SW 1271 (cell line): ENCODE measurements at places on chromosomes 5 and 9.

- no peak for DNase-seq
Observed at GRCh38 chr9:16252616-16253015, 617.9 kb downstream of the BNC2 start.

DNA sequence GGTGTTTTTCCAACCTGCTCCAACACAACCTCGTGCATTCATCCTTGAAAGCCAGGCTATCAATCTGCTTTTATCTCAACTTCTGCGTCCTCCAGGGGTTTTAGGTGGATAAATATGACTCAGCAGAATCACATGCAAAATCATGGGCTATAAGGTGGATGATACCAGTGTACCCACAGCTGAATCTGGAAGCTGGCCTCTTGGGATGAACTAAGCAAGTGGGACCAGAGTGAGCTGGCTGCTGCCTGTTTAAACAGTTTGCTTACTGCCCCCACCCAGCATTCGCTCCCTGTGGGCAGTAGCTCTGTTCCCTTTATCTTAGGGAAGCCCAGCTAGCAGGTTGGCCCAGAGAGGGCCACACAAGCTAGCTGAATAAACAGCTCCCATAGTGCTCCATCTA, 194.0 kb downstream of the CRB2 start:
- no peak for DNase-seq

GRCh38 chr5:172150514-172151425, 37.3 kb downstream of the STK10 start:
- DNase-seq = no peak

DNA sequence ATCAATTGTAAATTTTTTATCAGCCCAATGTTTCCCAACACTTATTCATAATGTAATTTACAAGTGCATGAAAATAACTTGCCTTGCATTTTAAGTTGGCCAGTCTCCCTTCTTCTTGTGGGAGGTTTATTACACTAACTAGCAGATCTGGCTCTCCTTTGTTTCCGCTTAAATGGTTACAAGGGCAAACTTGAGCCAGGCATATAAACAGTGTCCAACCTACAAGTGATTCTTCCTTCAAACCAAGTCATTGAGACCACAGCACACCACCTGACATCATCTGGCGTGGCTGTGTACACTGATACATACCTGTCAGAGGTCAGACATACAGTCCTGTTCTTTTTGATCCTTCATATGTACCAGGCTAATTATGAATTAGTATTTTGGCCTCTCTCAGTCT, 80.1 kb downstream of the ALDH1A1 start:
- DNase-seq = no peak

DNA sequence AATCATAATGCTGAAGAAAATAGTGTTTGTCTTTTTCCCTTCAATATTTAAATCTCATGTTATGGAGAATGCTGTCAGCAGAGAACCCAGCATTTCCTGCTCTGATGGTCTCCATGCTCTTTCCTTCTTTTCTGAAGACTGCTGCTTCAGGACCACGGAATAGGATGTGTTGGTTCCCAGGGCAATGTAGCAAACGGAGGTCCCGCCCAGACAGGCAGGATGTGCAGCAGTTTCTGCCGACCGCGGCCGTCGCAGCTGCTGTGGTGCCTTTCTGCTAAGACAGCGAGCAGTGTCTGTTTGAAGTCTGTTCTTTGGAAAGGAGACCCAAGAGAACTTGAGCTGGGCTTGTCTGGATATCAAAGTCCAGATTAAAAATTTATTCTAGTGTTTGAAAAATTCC, 654.3 kb downstream of the CCDC171 start:
- no peak for DNase-seq

- DNase-seq = no peak
Observed at GRCh38 chr9:13845460-13845859, 468.5 kb downstream of the NFIB start.

GRCh38 chr9:75239176-75239575, 150.9 kb downstream of the OSTF1 start:
- DNase-seq = no peak

DNA sequence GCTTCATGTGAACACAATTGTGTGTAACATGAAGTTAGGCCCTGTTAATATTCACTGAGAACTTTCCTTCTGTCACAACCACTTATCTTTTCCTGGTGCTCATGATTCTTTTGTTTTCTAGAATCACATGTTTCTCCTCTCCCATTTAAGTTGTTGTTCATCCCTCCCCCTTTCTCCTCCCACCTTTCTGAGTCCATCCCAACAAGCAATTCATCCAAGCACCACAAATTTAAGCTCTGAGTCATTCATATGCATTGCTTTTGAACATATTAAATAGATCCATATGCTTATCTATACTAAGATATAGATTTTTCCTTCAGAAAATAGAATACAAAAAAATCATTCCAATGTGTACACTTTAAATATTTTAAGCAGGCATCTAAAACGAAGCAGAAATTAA, 75.2 kb upstream of the NFIB start:
- DNase-seq = no peak

DNA sequence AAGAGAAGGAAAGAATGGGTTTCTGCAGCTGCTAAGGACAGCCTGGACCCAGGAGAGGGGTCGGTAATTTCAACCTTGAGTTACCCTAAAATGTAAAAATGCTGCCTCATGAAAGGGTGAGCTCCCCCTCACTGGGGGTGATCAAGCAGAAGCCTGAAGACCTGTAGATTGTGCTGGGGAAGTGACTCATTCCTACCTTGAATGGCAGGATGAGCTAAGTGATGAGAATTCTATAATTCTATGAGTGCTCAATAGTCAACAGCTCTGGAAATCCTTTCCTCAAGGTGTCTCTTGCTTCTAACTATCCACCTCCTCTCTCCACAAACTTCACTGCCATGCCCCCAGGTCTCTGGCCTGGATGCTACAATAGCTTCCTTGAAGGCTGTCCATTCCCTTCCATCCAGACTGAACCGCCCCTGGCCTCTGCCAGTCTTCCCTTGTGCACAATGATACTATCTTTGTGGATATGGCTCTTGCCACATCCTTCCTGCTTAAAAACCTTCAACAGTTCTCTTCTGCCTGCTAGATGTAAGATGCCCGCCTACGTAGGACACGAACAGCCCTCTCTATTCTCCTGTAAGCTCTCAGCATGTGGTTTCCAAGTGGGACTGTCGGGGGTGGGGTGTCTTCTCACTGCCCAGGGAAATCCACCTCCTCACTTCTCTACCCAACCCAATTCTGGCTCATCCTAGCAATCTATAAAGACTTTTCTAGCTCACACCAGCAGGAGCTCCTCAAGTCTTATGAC, 50.6 kb downstream of the PTPN3 start:
- no peak for DNase-seq

DNA sequence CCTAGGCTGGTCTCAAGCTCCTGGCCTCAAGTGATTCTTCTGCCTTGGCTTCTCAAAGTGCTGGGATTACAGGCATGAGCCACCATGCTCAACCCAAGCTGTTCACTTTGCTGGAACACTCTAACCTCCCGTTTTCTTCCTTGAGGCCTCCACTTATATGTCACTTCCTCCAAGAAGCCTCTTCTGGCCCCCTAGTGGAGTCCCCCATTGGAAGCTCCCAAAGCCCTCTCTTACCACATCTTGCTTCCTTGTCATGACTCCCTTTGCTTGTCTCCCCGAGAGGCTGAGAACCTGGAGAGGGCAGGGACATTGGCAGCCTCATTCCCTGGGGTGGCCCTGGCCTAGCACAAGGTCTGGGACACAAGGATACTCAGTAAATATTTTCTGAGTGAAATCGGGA, 80.8 kb downstream of the PDE6A start:
- DNase-seq = no peak

DNA sequence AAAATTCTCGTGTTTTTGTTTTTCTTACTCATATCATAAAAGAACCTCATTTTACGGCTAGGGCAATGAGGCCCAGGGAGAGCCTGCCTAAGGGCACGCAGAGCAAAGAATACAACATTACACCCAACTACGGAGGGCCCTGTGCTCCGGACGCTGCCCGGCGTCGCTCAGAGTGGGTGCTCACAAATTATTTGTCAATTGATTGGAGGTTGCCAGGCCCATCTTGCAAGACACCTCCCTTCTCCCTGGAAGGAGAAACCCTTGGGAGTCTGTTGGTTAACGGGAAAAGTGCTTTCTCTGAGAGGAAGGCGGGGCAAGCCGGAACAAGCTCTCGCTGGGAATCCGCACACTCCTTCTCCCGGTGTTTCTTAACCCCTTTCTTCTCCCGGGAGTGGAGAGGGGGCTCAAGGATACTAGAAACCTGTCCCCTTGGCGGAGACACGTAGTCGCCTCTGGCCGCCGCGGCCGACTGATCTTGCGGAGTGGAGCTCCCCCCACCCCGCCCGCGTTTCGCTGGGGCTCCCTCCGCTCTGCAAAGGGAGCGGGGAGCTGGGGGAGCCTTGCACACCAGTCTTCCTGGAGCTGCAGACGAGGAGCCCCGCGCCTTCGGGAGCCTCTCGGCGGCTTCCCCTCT, 599.3 kb upstream of the SGCD start:
- DNase-seq = no peak

GRCh38 chr9:120856700-120857099, 14.0 kb upstream of the PSMD5 start:
- DNase-seq = no peak

DNA sequence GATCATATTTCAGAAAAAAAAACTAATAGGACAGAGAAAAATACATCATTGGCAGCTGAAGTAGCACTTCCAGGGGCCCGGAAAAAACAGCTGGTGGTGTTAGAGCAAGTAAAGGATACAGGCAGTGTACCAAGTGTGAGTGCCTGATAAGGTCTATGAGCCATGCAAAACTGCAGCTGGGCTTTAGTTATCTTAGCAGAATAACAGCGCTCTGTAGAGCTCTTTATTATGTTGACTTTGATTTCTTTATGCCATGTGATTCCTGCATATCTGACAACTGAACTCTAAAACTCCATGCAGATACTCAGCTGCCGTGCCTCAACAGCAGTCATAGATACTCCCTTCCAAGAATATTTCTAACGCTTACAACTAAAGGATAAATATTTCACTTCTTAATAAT, 119.5 kb downstream of the CAAP1 start:
- DNase-seq = no peak

- DNase-seq = no peak
Observed at GRCh38 chr5:159050316-159051143, 49.2 kb downstream of the EBF1 start.

- no peak for DNase-seq
Observed at GRCh38 chr5:81334304-81335061, 33.1 kb downstream of the ZCCHC9 start.

DNA sequence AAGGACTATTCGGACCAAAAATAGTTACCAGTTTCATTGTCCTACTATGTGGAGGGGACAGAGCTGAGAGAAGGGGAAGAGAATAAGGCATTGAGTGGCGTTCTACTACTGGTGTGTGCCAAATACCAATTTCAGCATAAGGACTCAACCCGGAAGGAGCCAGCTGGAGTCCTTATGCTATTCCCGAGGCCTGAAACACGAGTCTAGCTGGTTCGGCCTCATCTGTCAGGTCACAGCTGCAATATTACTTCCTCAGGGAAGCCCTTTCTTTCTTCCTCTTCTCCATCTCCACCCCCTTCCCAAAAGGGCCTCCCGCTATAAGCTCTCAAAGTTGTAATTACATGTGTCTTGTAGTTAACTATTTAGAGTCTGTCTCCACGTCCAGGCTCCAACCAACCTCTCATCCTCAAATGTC, 20.5 kb upstream of the FER start:
- DNase-seq = no peak

DNA sequence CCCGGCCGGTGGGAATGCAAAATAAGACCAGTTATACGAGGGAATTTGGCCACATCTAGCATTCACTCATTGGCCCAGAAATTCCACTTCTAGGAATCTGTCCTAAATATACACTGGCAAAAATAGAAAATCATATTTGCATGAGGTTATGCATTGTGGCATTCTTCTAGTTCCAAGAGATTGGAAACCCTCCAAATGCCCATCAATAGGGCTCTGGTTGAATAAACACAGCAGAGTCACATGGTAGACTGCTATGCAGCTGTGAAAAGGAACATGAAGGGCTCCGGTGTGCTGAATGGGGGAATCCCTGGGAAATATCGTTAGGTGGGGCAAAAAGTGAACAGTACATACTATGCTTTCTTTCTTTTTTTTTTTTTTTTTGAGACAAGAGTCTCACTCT, 36.8 kb downstream of the PTGES start:
- no peak for DNase-seq

GRCh38 chr5:154831451-154831850, 19.0 kb downstream of the FAXDC2 start:
- DNase-seq = no peak

GRCh38 chr5:91214571-91214970, 168.5 kb downstream of the ARRDC3 start:
- no peak for DNase-seq

DNA sequence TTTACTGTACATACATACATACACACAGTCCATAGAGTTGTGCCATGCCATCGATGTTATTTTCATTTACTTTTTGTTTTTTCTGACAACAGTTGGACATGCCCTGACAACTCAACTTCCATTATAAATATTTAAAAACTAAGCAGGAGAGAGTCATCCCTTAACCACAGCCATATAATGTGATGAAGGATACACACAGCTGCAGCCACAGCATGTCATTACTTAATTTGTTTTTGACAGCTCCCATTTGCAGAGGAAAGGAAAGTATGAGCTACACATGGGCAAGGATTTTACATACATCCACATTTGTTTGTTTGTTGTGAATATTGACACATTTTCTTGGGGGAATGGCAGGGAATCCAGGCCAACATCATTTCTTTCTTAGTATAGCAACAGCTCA, 91.5 kb upstream of the TUT7 start:
- no peak for DNase-seq

- no peak for DNase-seq
Observed at GRCh38 chr5:38796742-38797108, 49.1 kb upstream of the OSMR start.

DNA sequence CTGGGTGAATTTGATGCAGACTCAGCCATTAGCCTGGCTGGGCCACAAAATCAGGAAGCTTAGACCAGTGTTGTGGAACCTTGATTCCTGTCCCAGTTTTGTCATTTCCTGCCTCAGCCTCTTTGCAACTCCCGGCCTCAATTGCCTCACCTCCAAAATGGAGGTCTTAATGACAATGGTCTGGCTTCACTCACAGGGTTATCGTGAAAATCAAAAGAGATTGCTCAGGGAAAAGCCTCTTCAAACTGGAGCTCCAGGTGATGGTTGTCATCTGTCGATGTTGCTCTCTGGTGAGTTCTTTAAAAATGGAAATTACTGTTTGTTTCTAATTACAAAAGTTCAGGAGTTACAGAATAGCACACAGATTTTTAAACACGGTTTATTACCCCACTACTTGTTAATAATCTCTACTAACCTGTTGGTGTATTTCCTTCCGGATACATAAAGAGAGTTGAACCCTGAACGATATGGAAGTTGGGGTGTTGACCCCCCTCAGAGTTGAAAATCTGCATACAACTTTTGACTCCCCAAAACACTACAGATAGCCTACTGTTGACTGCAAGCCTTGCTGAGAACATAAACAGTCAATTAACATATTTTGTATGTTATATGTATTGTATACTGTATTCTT, 109.9 kb upstream of the CPEB4 start:
- no peak for DNase-seq

- no peak for DNase-seq
Observed at GRCh38 chr9:86637515-86637914, 283.3 kb upstream of the TUT7 start.
